ENCODE measurements at places on chromosomes 6 and 20.

GRCh38 chr6:4603856-4604369, 172.3 kb upstream of the CDYL start:
- DNase-seq, result no peak

DNA sequence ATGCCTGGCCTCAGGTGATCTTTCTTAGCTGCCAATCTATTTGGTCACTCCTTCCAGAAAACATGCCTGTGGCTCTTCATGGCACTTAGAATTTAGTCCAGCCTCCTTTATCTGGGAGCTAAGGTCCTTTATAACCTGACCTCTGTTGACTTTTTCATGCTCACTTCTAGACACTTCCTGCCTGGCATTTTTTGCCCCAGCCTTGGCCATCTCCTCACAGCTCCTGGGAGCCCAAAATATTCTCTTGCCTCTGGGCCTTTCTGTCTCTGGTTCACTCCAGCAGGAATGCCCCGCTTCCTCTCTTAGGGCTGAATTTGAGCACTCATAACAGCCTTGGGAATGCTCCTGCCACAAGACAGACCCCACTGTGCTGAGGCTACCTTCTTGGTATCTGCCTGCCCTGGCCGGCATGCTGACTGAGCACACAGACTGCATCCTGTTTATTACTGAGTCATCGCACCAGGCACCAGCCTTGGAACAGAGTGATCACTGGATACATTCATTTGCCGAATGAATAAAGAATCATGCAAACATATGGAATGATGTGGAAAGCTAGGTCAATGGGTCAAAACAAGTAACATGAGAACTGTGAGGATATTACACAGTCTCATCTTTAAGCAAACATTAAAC, 5.8 kb upstream of the EEF1E1 start:
- DNase-seq, result no peak

DNA sequence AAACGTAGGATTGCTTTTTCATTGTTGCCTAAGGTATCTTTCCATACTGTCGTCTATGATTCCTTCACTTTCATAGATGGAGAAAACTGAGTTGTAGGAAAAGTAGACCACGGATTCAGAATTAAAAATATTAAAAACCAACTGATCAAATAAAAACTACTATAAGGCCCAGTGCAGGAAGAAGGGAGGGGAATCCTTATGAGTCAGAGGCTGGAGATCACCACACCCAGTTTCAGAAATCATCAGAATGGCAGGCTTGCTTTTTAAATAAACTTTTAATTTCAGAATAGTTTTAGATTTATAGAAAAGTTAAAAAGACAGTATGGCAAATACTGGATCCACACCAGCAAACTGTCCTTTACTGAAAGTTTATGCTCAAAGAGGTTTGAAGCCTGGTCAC, 32.0 kb upstream of the POPDC3 start:
- no peak for DNase-seq

DNA sequence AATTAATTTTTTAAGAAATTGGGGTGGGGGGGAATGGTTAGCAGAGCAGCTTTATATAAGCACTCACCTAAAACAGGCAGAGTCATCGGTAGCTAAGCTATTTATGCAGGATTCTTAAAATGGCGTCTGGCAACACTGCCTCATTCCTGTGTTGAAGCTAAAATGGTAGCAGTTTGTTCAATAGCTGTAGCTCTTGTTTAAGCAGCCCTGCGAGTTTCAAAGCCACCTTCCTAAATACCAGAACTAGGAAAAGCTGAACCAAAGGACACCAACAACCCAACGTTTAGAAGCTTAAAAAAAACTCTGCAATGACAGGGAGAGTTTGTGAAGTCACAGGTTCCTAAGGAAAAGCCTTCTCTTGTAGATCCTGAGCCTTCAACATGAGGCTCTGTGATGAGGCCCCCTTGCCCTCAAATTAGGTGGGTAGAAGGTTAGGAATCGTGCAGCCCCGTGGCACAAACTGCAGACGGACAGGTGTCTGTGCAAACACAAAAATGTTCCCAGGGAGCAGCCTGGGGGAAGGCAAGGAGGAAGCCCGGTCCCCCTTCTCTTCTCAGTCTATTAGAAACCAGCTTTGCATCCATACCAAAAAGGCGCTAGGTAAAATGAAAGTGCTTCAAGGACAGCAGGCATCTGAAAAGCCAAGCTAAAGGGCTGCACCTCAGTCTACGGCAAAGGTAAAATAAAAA, 4.7 kb downstream of the ZMYND8 start:
- DNase-seq, result no peak

DNA sequence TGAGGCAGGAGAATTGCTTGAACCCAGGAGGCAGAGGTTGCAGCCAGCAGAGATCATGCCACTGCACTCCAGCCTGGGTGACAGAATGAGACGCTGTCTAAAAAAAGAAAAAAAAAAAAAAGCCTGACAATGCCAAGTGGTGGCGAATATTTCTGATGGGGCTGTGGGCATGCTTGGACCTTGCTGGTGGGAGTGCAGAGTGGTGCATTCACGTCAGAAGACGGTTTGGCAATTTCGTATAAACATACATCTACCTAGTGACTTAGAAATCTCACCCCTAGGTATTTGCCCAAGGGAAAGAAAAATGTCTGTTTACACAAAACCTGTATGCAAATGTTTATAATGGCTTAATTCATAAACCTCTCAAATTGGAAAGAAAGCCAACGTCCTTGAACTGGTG, 33.6 kb downstream of the CTCFL start:
- no peak for DNase-seq

DNA sequence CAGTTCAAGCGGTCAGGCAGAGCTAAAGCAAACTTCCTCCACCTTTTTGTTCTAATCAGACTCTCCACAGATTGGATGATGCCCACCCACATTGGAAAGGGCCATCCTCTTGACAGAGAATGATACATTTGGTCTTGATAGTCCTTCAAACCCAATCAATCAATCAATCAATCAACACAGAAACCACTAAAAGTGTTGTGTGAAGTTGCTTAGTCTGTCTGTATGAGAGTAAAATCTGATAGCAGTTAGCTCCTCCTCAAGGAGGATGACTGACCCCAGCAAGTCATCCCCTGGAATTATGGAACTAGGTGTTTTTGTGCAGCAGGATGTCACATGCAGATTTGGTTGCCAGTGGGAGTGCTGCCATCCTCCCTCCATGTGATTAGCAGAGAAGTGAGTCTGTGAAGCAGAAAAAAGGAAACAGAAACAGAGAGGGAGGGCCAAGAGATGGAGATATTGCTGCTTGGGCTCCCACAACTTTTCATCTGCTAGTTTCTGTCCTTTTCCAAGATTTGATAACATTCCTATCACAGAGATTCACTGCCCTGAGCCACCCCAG, 32.0 kb upstream of the SSTR4 start:
- DNase-seq, result no peak

DNA sequence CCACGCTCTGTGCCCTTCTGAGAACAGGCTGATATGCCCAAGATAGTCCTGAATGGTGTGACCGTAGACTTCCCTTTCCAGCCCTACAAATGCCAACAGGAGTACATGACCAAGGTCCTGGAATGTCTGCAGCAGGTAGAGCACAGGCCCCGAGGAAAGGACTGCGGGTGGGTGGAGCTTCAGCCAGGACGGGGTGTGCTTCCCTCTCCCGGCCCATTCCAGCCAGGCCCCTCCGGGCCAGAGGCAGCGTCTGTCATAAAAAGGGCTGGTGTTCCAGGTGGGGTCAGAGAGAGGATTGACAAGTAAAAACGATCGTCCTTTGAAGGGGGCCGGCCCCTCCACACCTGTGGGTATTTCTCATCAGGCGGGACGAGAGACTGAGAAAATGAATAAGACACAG, 1.3 kb downstream of the RTEL1 start:
- DNase-seq, result no peak

DNA sequence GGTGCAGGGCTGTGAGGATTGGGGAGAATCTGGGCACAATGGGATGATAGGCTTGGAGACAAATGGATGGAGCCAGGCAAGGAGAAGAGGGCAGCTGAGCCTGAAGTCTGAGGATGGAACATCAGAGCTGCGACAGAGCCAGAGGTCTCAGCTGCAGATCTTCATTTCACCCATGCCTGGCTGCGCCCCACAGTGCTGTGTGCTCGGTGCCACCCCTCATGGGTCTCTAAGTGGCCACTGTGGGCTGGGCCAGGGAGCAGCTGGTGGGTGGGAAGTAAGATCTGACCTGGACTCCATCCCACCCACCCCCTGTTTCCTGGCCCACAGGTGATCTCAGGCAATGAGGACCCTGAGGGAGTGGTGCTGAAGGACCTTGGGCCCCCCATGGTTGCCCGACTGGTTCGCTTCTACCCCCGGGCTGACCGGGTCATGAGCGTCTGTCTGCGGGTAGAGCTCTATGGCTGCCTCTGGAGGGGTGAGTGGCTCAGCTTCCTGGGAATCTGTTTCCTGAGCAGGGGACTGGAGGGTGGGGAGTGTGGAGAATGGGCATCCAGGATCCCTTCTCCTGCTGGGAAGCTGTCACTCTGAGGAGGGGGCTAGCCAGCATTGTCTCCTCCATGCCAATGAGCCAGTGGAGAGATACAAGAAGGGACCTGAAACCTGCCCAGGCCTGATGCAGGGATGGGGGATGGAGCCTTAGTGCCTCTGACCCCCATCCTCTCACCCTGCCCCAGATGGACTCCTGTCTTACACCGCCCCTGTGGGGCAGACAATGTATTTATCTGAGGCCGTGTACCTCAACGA, 6.5 kb downstream of the DDR1 start:
- no peak for DNase-seq

DNA sequence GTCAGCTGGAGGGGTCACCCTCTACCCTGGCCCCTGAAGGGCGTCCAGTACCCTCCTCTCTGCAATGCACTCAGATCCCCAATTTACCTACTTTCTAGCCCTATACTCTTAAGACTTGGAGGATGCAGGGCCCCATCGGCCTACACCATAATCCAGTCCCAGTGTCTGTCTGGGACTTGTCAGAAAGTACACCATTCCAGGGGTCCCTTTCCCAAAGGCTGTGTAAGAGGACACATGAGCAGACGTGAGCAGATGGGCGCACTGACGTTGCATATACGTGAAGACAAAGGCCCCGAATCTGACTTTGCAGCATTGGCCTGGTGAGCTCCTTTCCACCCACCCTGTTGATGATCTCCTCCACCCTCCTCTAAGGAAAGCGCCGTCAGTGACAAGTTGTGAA, 20.9 kb upstream of the SMOC2 start:
- DNase-seq, result no peak

DNA sequence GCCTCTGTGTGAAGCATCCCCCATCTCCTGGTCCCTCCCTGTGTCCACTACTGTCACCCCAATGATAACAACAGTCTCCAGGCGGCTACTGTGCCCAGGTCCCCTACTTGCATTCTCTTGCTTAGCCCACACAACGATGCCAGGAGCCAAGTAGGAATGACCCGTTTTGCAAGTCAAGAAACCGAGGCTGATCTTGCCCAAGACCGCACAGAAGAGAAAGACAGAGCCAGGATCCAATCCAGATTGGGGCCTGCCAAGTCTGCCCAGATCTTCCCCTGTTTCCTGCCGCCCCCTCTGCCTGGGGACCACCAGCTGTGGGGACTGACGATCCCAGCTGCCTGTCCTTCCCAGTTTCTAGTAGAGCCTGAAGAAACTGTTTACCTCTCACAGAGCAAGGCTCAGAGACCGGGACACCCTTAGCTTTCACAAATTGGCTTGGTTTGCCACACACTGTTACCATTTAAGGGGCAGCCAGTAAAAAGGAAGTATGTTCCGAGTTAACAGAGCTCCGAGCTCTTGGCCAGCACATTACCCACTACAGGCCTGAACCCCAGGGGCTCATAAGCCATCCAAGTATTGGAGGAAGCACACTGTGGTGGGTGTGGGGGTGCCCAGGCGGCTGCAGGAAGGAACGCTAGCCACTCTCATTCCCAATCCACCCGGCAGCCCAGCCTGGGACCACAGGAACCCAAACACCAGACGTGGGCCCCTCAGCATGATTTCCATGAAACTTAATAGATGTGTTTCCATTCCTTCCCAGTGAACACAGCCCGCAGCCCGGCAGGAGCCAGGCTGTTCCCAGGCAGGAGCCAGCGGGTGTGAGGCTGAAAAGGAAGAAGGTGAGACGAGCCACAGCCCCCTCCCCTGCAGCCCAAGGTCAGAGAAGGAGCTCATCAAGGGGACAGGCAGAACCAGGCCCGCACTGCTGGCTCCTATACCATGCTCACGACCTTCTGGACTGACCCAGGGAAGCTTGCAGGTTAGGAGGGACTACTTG, 7.9 kb downstream of the KIAA1755 start:
- DNase-seq, result no peak
